Activated T-helper 17 cell treated with anti-CD3 and anti-CD28 coated beads, Interleukin-2, amount 50 U/mL, for 72 hours (primary cell): ENCODE measurements at places on chromosomes 3 and 15. TPM values are rescaled to one million over a fixed set of nuclear protein-coding genes. Genes with fewer than 3 reads are reported as not detected.

The GHRL gene
- total RNA-seq = 0.58 TPM

GRCh38 chr15:31004220-31004733 is 12.8 kb upstream of the MTMR10 start:
- peak overlapping the region; percentile 66 for H3K27ac ChIP-seq
- H3K27me3 ChIP-seq = peaks cover 24% of the 10 kb centered on the region
- no peaks in the 10 kb centered on the region for H3K36me3 ChIP-seq
- peaks cover 6% of the 10 kb centered on the region for H3K4me1 ChIP-seq
- peak; percentile 31 for ATAC-seq
- H3K4me3 ChIP-seq = no peak overlapping the region

GRCh38 chr3:149958171-149958796 is 12.4 kb downstream of the PFN2 start:
- no peaks in the 10 kb centered on the region for H3K27me3 ChIP-seq
- ATAC-seq = peak; percentile 80
- H3K4me1 ChIP-seq = peaks cover 15% of the 10 kb centered on the region
- H3K36me3 ChIP-seq = peaks cover 18% of the 10 kb centered on the region

DNA sequence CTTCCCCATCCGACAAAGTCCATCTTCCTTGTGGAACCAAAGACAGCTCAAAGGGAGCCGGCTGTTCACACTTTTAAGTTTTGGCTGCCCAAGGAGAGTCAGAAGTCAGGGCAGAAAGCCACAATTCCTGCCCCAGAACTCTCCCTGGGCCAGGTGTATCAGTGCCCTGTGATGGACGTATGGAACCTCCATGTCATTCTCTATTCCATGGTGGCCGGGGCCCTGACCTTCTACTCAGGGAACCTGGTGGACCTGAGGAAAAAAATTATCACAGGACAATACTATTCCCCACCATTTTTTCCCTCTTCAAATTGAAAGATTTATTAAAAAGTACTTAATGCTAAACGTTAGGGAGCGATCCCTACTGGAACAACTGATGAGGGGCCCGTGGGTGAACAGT is 66.6 kb downstream of the HMCES start:
- H3K36me3 ChIP-seq = no peaks in the 10 kb centered on the region
- H3K27ac ChIP-seq = no peak overlapping the region
- no peak for ATAC-seq
- H3K27me3 ChIP-seq = peaks cover 31% of the 10 kb centered on the region

DNA sequence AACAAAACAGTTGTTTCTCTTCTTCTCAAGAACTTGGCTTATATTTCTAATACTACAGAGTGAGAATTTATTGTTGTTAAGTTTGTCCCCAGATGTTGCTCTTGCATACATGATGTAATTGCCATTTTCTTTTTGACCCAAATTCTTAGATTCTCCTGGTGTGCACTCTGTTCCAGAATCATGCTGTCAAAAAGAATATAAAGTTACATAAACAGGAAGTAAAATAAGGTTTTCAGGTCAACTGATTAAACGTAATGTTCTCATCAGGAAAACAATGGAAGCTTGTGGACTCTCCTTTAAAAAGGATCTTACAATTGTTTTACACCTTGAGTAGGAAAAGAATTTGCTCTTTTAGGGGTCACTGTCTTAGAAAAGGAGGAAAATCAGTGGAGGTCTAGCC is 121.8 kb downstream of the ADAM10 start:
- peak overlapping the region; percentile 100 for H3K27ac ChIP-seq
- H3K36me3 ChIP-seq = peaks cover 43% of the 10 kb centered on the region
- no peak for ATAC-seq
- H3K4me3 ChIP-seq = peak overlapping the region; percentile 87

The PEX11A gene
- 5.3 TPM for total RNA-seq

The DISP2 gene
- 1.6 TPM for total RNA-seq

DNA sequence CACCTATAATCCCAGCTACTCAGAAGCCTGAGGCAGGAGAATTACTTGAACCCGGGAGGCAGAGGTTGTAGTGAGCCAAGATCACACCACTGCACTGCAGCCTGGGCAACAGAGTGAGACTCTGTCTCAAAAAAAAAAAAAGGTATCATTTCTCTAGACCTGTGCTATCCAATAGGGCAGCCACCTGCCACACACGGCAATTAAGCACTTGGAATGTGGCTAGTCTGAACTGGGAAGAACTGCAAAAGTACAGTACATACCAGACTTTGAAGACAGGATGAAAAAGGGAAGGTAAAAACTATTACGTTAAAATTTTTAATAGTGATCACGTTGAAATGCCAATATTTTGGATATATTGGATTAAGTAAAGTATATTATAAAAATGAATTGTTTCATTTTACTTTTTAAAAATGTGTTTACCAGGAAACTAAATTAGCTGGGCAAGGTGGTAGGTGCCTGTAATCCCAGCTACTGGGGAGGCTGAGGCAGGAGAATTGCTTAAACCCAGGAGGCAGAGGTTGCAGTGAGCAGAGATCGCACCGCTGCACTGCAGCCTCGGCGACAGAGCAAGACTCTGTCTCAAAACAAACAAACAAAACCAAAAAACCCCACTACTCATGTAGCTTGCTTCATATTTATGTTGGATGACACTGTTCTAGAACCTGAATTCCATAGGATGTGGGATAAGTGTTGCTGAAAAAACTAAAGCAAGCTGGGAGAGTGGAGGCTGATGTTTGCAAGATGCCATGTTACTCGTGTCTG is 2.3 kb downstream of the CYP8B1 start:
- ATAC-seq = no peak
- H3K4me1 ChIP-seq = peaks cover 10% of the 10 kb centered on the region
- H3K27me3 ChIP-seq = peaks cover 9% of the 10 kb centered on the region
- H3K4me3 ChIP-seq = no peak overlapping the region

DNA sequence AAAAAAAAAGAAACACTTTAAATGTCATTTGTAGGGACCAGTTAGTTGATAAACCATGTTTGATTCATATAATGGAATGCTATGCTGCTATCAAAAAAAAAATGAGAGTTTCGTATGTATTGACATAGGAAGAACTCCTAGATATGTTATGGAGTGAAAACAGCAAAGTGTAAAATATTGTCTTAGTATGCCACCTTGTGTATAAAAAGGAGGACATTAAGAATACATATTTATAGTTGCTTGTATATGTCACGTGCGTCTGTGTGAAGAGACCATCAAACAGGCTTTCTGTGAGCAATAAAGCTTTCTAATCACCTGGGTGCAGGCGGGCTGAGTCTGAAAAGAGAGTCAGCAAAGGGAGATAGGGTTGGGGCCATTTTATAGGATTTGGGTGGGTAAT is 39.5 kb downstream of the KBTBD8 start:
- no peak overlapping the region for H3K27ac ChIP-seq
- no peak for ATAC-seq
- no peaks in the 10 kb centered on the region for H3K36me3 ChIP-seq
- peaks cover 3% of the 10 kb centered on the region for H3K27me3 ChIP-seq
- no peak overlapping the region for H3K4me3 ChIP-seq

DNA sequence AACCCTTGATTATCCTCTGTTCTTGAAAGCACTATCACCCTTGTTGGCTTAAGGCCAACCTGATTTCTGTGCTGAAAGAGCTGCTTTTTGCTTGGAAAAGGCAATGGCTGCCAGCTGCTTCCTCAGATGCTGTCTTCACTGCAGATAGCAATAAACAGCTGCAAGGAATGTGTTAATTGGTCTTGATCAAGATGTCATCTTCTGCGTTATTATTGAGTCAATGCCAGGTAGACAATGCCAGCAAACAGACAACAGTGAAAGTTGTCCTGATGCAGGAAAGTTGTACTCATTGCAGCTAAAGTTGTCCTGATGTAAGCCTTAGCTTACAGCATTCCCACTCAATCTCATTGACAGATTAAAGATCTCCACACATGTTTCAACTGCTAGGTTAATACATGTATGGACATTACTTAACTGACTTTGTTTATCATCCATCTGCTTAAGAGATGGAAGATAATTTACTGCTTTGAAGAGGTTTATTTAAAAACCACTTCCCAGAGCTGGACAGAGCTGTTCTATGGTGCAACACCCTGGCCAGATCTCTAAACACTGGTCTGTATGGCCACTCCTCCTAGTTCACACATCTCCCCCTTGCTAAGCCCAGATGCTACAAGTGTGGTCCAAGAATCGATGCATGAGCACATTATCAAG is 251.0 kb upstream of the MCTP2 start:
- no peak overlapping the region for H3K27ac ChIP-seq
- H3K4me3 ChIP-seq = no peak overlapping the region
- no peak for ATAC-seq

GRCh38 chr3:124584245-124584551 is 146.1 kb upstream of the UMPS start:
- peaks cover 10% of the 10 kb centered on the region for H3K4me1 ChIP-seq
- peaks cover 12% of the 10 kb centered on the region for H3K27me3 ChIP-seq
- peak; percentile 17 for ATAC-seq
- H3K27ac ChIP-seq = no peak overlapping the region
- H3K4me3 ChIP-seq = peak overlapping the region; percentile 85
- H3K36me3 ChIP-seq = no peaks in the 10 kb centered on the region

GRCh38 chr3:122745369-122746021 is 48.1 kb downstream of the HSPBAP1 start:
- no peaks in the 10 kb centered on the region for H3K27me3 ChIP-seq
- no peak overlapping the region for H3K4me3 ChIP-seq
- H3K27ac ChIP-seq = no peak overlapping the region
- ATAC-seq = no peak

The KY gene
- total RNA-seq = not detected

The ASB14 gene
- total RNA-seq = not detected

- no peak overlapping the region for H3K27ac ChIP-seq
- H3K4me1 ChIP-seq = no peaks in the 10 kb centered on the region
- no peak for ATAC-seq
Observed at GRCh38 chr15:92617549-92618520, 37.7 kb downstream of the FAM174B start.

DNA sequence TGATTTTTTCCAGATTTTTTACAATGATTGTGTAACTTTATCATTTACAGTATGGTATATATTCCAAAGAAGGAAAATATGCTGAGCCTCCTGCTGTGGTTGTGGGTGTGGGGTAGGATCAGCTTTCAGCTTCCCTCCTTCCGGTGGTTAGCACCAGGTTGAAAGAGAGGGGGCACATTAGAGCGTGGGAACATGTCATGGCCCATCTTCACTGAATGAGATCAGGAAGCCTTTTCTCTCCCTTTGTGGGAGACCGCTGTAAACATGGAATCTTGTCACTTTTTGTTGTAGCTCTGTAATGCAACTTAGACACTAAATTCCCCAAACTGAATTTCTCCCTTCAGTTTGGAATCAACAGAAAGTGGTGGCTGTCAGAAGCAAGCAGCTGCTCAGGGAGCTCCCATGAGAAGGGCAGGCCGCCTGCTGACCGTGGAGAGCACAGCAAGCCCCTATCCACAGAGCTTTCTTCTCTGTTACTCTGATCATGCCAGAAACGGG is 86.7 kb upstream of the LIMD1 start:
- no peak overlapping the region for H3K4me3 ChIP-seq
- H3K4me1 ChIP-seq = no peaks in the 10 kb centered on the region
- H3K27ac ChIP-seq = no peak overlapping the region
- H3K36me3 ChIP-seq = peaks cover 19% of the 10 kb centered on the region
- H3K27me3 ChIP-seq = no peaks in the 10 kb centered on the region

GRCh38 chr15:50250760-50251394 is 14.6 kb downstream of the HDC start:
- no peak for ATAC-seq
- no peaks in the 10 kb centered on the region for H3K36me3 ChIP-seq
- H3K4me3 ChIP-seq = no peak overlapping the region
